Activated CD4-positive, alpha-beta T cell treated with anti-CD3 and anti-CD28 coated beads for 48 hours (primary cell): ENCODE measurements at places on chromosomes 1 and 21.

- no peak for DNase-seq
Observed at GRCh38 chr1:3459940-3460671, 5.6 kb downstream of the ARHGEF16 start.

DNA sequence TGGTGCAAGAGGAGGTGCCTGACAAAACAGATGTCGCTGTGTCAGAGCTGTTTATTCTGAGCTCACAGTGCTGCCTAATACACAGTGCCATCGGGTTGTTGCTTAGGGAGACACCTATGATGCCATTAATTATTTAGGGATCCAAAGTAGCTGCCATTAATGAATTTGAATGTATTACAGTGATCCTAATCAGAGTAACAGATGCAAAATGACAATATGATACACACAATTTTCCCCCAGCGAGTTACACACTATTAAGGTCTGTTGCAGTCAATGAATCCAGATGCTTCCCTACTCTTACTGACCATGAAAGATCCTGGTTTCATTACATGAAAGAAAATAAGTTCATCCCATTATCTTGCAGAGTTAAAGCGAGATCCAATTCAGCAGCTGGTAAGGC is 91.3 kb downstream of the RWDD3 start:
- DNase-seq = no peak

- no peak for DNase-seq
Observed at GRCh38 chr1:201275253-201275666, 8.0 kb upstream of the PKP1 start.

DNA sequence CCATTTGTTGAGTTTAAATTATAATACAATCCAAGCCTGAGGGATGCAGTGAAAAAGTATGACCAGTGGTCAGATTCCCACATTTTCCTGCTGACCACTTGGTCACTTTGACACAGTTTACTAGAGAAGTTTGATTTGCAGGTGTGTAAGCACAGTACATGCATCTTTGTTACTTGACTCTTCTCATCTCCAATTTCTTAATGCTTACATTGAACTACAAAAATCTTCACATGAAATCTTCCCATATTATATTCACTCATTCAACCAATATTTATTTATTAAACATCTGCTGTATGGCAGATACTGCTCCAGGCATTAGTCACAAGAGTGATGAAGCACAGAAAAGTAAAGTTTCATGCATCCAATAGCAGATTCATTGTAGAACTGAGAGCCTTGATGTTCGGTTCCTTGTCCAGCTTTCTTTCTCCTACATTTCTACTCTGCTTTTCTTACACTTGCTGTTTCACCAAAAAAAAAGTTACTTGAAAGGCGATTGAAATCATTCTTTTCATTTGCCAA is 211.7 kb downstream of the NFIA start:
- no peak for DNase-seq

DNA sequence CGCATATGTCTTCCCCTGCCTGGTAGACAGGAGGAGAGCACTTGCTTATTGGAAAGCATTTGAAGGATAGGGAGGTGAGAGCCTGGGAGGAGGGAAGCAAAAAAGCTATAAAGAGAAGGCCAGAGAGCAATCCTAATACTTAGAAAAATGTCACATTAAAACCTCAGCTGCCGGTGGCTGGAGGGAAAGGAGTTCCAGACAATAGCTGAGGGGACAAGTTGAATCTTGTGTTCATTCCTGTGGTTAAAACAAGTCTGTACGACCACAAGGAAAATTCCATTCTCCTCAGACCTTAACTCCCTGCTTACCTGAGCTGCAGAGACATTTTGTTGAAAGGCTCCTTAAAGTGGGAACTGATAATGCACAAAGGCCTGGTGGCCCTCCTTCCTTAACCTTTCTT is 218.8 kb upstream of the CAMK1G start:
- no peak for DNase-seq

DNA sequence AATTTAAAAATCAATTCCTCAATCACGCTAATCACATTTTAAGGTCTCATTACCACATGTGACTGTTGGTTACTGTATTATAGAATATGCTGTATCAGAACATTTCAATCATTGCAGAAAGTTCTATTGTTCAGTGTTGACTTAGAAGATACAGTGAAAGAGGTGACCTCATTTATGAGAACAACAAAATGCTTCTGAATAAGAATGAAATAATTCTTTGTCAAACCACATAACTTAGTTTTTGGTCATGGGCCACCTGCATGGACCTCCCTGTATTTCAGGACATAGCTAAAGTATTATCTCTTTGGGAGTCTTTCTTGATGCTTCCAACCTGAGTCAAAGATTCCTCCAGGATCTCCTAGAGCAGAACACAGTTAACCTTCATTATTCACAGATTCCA is 22.3 kb downstream of the MFSD2A start:
- DNase-seq = no peak

GRCh38 chr1:218475275-218475674 is 130.1 kb downstream of the TGFB2 start:
- DNase-seq = no peak

GRCh38 chr1:56799605-56800400 is 19.4 kb downstream of the FYB2 start:
- DNase-seq = no peak

DNA sequence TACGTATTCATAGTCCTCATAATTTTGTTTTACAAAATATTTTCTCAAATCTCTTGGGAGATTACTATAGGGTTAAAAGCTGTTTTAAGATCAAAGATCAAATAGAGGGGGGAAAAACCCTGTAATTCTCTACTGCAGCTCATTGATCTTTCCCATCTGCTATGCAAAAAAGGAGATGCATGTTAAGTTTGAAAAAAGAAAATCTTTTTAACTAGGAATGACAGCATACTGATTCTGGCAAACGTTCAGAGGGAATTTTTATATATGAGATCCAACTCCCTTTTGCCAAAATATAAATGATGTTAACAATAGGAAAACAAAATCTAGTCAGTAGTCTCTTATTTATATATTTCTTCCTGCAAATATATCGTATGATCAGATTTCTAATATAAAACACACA is 69.1 kb downstream of the SMYD3 start:
- no peak for DNase-seq

DNA sequence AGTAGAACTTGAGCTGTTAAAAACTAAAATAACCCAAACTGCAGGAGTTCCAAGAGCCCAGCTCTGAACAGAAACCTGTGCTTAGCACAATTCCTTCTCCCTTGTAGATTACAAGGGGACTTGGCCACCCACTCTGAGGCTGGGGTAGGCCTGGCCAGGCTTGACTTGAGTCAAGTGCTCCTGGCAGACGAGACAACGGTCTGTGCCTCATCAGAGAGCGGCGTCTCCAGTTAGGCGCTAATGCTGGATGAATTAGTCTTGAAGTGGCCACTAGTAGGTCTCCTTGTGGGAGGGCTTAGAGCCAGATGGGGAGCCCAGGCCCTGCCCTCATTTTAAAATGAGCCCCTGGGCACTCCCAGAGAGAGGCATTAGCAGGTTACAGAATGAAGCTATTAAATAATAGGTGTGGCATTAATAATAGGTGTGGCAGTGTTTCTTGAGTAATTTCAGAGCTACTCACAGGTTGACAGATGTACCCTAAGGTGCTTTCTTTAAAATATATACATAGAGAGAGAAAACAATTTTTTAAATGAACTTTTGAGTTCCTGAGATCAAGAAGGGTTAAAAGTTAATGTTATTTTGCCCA is 1.1 kb downstream of the EEIG2 start:
- peak; percentile 60 for DNase-seq

GRCh38 chr21:15425049-15425448 is 304.7 kb upstream of the USP25 start:
- DNase-seq = no peak

DNA sequence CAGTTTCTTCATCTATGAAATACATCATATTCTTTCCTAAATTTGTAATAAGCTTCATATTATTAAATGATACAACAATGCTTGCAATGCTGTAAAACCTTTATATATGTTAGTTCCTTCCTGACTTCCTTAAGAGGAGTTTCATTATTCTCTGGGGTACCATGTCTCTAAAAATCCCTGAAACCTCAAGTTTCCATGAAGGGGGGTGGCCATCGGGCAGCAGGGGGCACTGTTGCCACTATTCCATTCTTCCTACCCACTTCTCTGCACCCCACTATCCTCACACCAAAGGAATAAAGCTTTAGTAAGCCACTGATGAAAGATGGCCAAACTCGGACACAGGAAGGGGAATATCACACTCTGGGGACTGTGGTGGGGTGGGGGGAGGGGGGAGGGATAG is 9.0 kb upstream of the DMRTB1 start:
- peak; percentile 26 for DNase-seq

GRCh38 chr1:233109096-233109495 is 158.7 kb downstream of the NTPCR start:
- DNase-seq = no peak

DNA sequence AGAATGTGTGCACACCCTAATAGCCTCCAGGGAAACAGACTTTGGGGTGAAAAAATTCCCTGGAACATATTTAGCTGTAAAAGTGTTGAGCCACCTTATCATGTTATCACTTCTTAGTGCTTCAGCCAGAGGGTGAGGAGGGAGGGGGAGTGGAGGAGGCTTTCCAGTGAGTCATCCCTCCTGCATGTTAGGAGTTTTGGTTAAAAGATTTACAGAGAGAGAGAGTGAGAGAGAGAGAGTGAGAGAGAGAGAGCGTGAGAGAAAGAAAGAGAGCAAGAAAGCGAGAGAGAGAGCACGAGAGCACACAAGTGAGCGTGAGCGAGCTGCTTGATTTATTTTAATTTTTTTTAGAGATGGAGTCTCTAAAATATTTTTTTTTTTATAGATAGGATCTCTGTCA is 13.5 kb upstream of the CACNA1E start:
- DNase-seq = no peak

DNA sequence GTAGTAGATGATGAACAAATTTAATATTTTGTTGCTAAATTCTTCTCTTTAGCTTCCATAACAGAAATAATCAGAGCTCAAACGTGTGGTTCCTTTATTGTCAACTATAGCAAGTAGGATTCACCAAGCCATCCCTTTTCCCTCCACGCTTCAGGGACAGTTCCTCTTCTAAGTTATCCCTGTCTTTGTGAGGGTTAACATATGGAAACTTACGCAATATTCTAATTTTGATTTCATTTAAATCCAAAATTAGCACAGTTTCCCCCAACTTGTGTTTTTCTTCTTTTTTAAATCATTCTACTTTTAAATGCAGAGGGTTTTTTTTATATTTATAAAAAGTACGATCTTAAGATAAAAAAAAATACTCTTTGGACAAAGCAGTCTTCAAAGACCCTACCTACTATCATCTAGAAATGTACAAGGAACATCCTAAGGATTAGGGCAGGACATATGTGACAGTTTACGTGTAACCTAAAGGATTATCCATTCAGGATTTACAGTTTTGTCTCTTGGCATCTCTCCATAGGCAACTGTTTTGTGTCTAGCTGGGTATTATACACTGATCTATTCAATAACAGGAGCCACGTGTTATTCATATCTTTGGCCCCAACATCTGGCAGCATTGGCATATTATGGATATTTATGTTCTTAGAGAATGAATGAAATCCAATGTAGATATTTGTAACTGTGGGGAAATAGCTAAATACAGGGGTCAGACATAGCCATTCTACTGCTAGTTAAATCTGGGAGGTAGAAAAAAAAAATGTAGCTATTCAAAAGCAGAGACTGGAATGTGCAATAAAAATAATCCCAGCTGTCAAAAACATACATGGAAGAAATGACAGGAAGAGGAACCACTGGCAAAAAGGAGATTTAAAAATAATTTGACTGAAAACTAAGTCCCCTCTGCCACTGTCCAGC is 272.9 kb downstream of the NEGR1 start:
- no peak for DNase-seq

- no peak for DNase-seq
Observed at GRCh38 chr1:36284517-36284916, 21.7 kb upstream of the SH3D21 start.

DNA sequence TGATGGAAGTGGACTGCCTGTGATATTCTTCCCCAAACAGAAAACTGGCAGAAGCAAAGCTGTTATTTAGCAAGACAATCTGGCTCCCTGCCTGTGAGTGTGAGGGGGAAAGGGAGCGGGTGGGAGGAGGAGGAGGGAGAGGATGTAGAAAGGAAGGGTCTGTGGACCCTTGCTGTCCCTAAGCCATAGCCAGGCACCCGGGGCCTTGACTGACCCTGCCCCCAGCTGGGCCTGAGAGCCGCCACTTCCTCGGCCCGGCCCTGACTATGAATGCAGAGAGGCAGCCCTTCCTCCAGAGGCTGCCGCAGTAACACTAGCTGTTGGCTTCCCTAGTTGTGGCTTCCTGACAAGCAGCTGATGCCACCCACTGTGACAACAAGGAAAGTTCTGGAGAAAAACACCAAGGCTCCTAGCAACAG is 13.9 kb downstream of the PLA2G2F start:
- no peak for DNase-seq

DNA sequence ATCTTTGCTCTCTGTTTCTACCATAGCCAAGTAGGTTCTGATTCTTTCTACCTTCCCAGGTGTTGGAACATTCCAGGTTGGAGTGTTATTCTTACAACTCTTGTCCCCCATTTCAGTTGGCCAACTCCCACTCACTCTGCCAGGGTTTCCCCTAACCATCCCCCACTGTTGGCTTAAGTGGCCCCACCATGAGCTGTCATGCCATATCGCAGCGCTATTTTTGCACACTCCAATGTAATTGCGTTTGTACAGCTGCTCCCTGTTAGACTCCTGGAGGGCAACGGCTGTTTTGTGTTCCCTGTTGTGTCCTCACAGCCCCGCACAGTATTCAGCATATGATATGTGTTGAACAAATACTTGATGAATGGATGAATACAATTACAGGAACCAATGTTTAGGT is 117.7 kb upstream of the ETS2 start:
- no peak for DNase-seq

GRCh38 chr1:41524676-41525675 is 40.5 kb upstream of the EDN2 start:
- DNase-seq = no peak

DNA sequence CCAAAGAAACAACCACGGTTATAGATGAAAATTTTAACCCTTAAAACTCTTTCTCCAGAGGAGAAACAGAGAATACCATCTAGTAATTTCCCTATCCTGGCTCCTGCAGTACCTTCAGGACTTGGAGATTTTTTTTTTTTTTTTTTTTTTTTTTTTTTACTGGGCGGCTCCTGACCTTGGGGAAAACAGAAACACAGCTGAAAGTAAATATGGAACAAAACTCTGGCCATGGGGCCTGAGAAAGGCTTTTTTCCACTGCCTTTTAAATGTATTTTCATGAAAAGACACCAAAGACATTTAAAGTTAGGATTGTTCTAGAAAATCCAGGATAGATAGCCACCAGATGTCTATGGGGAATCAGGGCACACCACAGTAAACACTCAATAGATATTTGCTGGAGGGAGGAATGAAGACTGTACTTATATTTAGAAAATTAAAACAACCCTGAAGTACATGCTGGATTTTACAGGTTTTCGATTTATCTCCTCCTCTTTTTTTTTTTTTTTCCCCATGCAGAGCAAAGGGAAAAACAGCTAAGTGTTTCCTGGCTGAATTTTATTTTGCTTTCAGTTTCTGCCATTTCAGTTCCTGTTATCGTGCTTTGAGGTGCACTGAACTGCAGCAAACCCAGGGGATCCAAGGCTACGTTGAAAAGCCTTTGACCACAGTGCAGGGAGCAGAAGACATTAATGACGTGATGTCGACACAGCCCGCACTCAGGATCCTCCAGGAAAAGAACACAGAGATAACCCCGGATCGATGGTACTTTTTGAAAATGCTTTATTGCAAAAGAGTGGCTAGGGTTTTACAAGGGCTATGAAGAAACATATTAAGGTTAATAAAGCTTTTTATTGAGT is 35.7 kb upstream of the CNN3 start:
- DNase-seq = peak; percentile 33
